ENCODE measurements at places on chromosomes 16 and 17.

- DNase-seq, result no peak
Observed at GRCh38 chr17:42585353-42585752, 7.8 kb upstream of the PSMC3IP start.

DNA sequence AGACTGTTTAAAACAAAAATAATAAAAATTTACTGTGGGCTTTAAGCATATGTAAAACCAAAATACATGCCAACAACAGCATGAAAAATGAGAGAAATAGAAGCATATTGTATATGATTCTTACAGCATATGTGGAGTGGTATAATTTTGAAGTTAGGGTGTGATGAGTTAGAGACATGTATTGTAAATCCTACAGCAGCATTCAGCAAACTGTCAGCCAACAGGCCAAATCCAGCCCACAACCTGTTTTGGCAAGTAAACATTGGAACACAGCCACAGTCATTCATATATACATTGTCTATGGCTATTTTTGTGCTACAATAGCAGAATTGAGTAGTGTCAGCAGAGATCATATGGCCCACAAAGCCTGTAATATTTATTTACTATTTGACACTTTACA, 42.3 kb downstream of the ZNF18 start:
- no peak for DNase-seq

- DNase-seq, result no peak
Observed at GRCh38 chr16:70441406-70441990, 2.6 kb upstream of the ST3GAL2 start.

GRCh38 chr16:50403491-50403890, 34.7 kb upstream of the BRD7 start:
- no peak for DNase-seq

DNA sequence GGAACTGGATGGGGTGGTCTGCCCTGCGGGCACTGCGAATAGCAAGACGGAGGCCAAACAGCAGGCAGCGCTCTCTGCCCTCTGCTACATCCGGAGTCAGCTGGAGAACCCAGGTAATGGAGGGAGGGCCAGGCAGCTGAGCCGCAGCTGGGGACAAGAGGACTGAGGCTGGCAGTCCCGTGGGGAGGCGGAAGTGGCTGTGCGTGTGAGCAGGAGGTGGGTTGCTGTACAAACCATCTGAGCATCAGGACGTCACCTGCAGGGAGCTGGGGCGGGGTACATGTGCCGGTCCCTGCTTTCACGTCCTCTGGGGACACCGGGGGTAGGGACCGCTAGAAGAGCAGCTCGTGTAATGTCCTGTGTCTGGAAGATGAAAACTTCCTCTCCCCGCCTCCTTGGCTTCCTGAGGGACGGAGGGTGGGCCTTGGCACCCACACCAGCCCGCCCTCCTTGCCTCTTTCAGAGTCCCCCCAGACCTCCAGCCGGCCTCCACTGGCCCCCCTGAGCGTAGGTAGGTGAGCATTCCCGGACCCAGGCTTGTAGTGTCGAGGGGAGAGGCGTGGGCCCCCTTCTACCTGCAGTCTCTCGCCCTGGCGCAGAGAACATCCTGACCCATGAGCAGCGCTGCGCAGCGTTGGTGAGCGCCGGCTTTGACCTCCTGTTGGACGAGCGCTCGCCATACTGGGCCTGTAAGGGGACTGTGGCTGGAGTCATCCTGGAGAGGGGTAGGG, 3.7 kb downstream of the ADAD2 start:
- DNase-seq, result peak; percentile 59

- DNase-seq, result no peak
Observed at GRCh38 chr17:34203018-34203638, 52.0 kb upstream of the CCL2 start.

GRCh38 chr16:65222536-65222935, 100.7 kb upstream of the CDH11 start:
- no peak for DNase-seq

GRCh38 chr17:40471846-40472732, 28.8 kb downstream of the IGFBP4 start:
- DNase-seq, result no peak

DNA sequence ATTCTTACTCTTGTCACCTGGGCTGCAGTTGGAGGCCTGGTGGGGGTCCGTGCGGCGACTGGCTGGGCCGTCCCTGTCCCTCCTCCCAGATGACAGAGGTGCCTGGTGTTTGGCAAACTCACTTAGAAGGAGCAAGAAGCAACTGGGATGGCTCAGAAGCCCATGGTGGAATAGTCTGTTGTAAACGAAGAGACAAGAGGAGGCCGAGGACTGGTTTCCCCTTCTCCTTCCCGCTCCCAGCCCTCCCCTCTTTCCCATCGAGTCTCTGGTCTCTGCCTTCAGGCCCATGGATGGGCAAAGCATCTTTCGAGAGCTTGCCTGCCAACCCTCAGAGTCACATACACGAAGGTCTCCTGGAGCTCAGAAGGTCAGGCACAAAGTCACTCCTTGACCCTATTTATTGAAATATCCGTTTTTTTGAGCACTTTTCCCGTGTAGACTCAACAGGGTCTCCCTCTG, 364.4 kb downstream of the SEC14L1 start:
- no peak for DNase-seq

GRCh38 chr16:11674001-11674817, 6.0 kb downstream of the SNN start:
- DNase-seq, result no peak

GRCh38 chr17:76734080-76734840, 2.9 kb downstream of the SRSF2 start:
- DNase-seq, result peak; percentile 29

GRCh38 chr16:49883076-49884014, 27.4 kb upstream of the ZNF423 start:
- no peak for DNase-seq

GRCh38 chr16:68724797-68725196, 12.3 kb upstream of the CDH1 start:
- no peak for DNase-seq

- no peak for DNase-seq
Observed at GRCh38 chr16:51153577-51154031, 2.5 kb upstream of the SALL1 start.

- no peak for DNase-seq
Observed at GRCh38 chr16:84927621-84928591, 83.4 kb downstream of the ZDHHC7 start.

GRCh38 chr17:72430611-72431432, 310.0 kb downstream of the SOX9 start:
- DNase-seq, result no peak

GRCh38 chr17:72244956-72245355, 124.1 kb downstream of the SOX9 start:
- no peak for DNase-seq

- no peak for DNase-seq
Observed at GRCh38 chr17:50344731-50345365, 1.1 kb upstream of the XYLT2 start.

- DNase-seq, result peak; percentile 76
Observed at GRCh38 chr17:74325743-74326379, at the start of gene KIF19. KIF19 (plus strand) TSS chr17:74326226; CDS start chr17:74326350, 124 bp downstream.

DNA sequence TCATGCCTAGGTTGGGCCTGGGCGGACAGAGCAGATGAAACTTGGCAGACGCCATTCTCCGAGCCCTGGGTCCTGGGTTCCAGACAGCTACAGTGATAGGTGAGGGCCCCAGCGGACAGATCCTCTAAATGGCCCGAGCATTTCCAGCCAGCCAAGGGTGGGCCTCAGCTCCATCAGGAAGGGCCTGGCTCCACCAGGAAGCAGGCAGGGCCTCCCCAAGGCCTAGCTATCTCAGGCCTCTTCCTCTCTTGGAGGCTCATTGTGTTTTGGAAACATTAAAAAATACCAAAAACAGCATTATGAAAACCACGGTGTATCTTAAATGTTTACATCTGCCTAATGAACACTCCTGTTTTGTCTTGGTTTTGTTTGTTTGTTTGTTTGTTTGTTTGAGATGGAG, 38.2 kb upstream of the SBK1 start:
- DNase-seq, result no peak

- DNase-seq, result no peak
Observed at GRCh38 chr16:15518381-15519351, 84.3 kb downstream of the BMERB1 start.

- no peak for DNase-seq
Observed at GRCh38 chr17:50218071-50218759, 16.8 kb upstream of the COL1A1 start.

- no peak for DNase-seq
Observed at GRCh38 chr16:86503830-86504229, 6.5 kb upstream of the FOXF1 start.

GRCh38 chr17:82937411-82938371, 97.9 kb upstream of the ZNF750 start:
- no peak for DNase-seq

GRCh38 chr16:83113317-83113716, 486.5 kb downstream of the CDH13 start:
- DNase-seq, result peak; percentile 19

GRCh38 chr17:45050481-45051059, 862 bp downstream of the DCAKD start:
- DNase-seq, result peak; percentile 68

- no peak for DNase-seq
Observed at GRCh38 chr17:6045621-6046357, 24.4 kb upstream of the WSCD1 start.

GRCh38 chr17:4074831-4075495, 67.9 kb downstream of the ZZEF1 start:
- no peak for DNase-seq

DNA sequence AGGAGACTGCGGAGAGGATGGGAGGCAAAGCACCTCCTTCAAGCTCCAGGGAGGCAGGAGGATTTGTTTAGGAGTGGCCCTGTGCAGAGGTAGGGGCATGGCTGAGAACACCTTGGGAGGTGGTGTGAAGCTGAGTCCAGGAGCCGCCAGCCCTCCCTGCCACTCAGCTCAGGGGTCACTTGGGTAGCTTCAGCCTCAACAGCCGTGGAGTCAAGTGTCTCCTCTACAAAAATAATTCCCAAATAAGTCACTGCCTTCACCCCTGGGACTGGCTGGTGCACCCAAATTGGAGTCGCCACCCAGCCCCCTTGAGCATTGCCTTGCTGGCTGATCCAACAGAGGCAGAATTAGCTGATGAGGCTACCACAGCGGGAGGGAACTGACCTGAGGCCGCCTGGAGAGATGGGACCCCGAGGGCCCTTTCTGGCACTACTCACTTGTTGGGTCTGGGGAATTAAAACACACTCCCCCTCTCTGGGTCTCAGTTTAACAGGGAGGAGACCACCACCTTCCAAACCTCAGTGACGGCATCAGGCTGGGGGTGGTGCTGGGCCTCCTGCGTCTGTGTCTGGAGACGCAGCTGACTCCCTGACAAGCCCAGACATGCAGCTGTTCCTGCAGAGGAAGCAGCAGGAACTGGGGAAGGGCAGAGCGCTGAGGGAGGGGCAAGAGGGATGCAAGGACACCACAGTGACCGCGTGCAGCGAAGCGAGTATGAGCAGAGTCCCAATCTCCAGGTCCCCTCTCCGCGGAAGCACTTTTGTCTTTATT, 87.9 kb upstream of the TOB1 start:
- no peak for DNase-seq

DNA sequence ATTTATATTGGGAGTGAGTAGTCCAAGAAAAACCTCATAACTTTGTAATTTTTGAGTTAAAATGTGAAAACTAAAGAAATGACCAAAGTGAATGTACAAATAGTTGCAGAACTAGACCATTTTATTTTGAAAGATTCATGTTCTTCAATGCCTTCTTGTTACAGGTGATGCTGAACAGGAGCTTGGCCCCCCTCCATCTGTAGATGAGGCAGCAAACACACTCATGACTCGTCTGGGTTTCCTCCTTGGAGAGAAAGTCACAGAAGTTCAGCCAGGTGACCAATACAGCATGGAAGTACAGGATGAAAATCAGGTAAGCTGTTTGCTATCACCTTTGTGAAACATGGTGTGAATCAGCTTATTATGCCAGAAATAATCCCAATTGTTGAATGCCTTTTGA, 227.8 kb downstream of the TANC2 start:
- no peak for DNase-seq

- DNase-seq, result peak; percentile 9
Observed at GRCh38 chr17:76432712-76433336, 20.1 kb downstream of the UBE2O start.
